ENCODE measurements at places on chromosomes 16 and 17. TPM values are rescaled to one million over a fixed set of nuclear protein-coding genes. Genes with fewer than 3 reads are reported as not detected.

The CMTM2 gene
- 0.13 TPM for total RNA-seq

The ZACN gene
- total RNA-seq = not detected

The MT4 gene
- not detected for total RNA-seq

The KRT25 gene
- not detected for total RNA-seq

The GLP2R gene
- 0.51 TPM for total RNA-seq

The ABCA10 gene
- total RNA-seq = under 0.01 TPM

The LGALS3BP gene
- total RNA-seq = 363 TPM

The FAM117A gene
- total RNA-seq = 6.0 TPM

The KCNH4 gene
- total RNA-seq = not detected

The KRTAP9-8 gene
- total RNA-seq = not detected

The COL1A1 gene
- 4,416 TPM for total RNA-seq

The CDRT15 gene
- total RNA-seq = not detected
